ENCODE measurements at places on chromosomes 1 and 21.
A peak's percentile ranks its signal among the peaks of the same experiment; 100 is the strongest.

- DNase-seq = no peak
Observed at GRCh38 chr21:35222541-35222941, 173.4 kb upstream of the RUNX1 start.

DNA sequence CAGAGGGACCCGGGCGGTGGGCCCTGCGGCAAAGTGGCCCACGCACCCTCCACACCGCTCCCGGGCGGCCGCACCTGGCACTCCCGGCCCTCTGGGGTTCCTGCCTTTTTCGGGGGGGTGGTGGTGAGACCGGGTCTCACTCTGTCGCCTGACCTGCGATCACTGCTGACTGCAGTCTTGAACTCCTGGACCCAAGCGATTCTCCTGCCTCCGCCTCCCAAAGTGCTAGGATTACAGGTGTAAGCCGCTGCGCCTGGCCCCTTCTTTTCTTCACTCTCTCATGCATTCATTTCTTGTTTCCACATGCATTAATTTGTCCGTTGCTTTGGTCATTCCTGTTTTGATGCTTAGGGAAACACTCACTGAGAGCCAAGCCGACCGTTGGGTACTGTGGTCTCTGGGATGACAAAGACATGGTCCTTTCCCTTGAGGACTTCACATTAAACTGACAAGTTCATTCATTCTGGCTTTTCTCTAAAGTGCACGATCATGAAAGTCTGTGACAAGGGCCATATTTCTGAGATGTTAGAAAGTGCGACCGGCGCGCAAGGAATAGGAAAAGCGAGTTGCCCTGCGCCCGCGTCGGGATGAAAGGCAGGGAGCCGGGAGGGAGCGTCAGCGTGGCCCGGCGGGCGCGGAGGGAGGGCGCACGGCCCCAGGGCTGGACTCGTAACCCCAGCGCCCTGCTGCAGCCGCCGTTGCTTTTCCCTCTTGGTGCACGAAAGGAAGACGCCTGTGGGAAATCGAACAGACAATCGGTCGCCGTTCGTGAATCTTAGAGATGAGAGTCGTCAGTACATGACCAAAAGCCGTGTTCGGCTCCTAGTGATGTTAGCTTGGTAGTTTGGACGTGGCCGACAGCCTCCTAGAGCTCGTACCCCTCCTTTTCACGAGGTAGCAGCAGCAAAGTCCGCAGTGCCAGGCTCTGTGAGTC lies 1.0 kb upstream of the MCOLN2 start:
- DNase-seq = no peak

DNA sequence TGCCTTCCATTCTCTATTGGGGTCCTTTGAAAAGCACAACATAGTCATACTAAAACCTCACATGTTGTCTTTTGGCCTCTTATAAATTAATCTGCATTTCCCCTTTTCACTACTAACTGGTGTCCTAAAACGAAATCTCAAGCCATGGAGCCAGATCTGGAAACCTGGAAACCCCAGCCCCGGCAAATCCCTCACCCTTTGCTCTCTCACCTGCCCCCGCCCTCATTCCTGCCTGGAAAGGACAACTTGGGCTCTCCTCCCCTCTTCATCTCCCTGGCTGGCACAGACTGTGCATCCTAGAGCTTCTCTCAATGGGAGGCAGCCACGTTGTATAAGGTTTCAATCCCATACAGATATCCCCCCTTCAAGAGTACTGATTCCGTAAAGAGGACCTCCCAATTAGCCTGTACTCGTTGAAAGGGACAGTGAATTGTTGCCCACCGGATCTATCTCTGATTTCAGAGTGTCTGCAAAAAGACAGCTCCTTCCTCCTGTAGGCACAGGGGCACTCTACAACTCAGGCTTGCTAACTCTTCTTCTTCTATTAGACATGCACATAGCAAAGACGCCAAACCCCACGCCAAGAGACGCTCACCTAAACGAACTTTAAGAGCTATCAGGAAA lies 1.4 kb downstream of the DUSP10 start:
- DNase-seq = no peak

DNA sequence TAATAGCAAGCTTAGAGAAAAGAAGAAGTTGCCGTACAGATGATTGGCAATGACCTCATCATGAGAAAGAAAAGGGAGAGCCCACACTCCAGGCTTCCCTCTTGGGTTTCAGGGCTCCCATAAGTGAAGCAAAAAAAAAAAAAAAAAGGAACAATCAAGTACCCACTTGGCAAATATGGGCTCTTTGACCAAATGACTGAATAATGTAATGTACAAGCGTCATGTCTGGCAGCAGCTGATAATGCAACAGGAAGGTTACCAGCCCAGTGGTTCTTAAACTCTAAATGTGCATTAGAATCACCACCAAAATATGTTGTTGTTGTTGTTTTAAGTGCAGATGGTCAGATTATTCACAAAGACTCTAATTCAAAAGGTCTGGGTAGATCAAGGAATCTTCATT lies 13.5 kb downstream of the TNFSF4 start:
- DNase-seq = no peak

- no peak for DNase-seq
Observed at GRCh38 chr21:25188677-25189079, 418.6 kb downstream of the MRPL39 start.

DNA sequence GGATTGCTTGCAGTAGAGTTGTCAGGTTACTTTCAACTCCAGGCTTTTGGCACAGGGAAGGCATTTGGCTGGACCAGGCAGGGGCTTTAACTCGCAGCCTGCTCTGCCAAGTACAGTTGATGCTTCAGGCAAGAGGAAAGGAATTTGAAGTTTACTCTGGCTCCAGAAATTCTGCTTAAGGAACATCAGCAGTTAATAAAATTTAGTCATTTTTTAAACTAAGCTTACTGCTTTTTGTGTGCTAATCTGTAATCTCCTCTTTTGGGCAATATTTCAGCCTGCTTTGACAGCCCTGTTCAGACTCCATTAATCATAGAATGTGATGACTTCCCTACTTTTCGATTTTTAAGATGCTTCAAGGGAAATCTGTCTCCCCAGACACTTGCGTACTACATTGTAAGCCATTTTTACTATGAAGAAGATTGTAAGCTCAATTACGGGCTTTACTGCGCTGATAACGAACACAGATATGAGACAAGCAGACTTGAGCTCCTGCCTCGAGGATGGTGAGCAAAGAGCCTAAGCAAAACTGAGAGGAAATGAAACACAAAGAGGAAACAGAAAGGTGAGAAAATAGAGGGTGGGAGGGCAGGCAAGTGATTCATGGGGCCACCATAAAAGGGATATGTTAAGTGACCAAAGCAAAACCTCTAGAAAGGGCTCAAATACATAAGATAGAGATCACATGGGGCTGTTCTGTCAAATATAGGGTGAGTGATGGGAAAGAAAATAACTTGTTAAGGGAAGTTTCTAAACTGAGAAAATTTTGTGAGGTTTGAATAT lies 76.6 kb upstream of the VAV3 start:
- DNase-seq = no peak

DNA sequence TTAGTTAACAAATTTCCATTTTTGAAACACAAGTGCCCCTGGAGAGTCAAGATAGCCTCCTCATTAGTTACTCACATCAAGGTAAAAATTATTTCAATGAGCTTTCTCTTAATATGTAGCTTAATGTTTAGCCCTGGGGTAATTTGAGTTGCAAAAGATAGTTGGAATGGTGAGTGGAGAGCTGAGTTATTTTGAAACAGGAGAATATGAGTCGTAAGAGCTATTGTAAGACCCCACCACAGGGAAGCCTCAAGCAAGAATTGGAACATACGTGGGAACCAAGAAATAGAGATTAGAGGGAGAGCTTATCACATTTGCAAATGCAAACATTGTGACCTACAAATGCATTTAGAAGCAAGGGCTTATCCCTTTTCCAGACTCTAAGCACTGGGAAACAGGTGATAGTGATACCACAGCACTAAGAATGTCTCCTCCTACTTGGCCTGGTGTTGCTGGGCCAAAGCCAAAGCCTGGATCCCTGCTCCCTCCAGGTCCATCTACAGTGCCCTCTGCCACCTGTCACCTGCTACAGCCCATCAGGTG lies 635.1 kb downstream of the PTPRC start:
- DNase-seq = no peak

DNA sequence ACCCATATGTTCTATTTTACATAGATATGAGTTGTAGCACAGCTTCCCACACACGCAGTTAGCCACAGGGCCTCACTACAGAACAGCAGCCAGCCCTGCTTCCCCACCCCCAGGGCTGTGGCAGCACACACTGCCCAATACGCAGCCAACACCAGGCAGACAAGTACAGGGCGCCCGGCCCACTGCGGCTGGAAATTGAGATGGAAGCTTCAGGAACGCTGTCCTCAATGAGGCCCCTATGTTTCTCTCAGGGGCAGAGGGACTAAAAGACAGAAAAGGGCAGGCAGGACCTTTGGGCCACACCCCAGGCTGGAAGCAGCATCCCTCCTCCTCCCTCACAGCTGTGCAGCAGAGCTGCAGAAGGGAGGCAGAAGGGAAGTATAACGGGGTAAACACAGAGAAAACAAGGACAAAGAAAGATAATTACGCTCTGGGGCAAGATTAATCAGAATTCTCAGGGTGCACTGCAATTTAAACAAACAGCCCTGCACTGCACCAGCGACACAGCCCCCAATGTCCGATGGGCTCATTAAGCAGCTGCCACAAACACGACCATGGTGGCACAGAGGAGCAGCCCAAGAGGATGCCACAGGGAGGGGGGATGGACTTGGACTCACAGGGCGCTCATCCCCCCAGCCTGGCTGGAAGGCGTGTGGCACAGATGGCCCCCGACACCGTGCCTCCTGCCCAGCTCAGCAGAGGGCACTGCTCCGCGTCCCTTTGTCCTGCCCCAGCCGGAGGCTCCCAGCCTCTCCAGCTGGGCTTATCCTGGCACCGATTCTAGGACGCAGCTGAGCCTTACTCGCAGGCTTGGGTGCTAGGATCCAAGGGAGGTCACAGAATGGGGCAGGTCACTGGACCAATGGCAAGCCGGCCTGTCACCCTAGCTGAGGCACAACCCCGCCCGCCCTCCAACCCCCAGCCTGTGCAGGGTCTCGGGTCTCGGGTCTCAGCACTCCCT lies 14.2 kb downstream of the WDR4 start:
- DNase-seq = peak; percentile 64

DNA sequence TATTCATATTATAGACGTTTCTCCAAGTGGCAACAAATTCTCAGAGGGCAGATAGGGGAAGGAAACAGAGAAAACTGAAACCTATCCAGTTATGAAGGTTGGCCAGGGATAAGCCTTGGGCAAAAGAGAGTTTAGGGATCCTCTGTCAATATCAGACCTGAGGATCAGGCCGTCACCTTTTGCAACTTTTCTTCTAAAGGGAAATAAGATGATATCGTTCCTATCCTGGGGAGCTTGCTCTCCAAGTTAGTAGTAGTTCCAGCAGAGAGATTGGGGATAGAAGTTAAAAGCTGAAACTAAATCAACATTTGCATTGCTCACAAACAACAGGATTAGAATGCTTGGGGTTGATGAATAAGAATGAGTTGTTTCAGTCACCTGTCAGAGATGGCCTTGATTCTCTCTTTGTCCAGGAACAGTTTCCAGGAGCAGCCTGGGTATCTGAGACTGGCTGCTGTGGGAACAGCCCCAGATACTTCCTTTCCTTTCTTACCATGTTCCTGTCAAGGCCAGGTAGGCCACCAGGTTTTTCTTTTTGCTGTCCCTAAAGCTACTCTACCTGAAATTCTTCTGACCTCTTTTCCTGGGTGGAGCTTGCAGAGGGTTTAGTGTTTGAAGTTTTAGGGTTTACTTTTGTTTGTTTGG lies 2.5 kb downstream of the RIIAD1 start:
- DNase-seq = no peak

GRCh38 chr1:198167436-198167934 lies 10.7 kb downstream of the NEK7 start:
- DNase-seq = no peak

DNA sequence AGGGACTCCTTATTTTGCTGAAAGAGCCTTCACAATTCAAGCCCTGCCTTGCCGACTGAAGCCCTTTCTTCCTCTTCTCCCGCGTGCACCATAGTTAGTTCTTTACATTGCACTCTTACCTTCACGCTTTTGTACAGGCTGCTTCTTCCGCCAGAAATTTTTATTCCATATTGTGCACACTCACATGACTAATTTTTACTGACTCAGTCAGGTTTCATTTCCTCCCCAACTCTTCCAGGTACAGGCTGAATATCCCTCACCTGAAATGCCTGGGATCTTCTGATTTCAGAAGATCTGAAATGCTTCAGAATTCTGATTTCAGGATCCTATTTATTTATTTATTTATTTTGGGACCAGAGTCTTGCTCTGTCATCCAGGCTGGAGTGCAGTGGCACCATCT lies 172.8 kb downstream of the ZNF281 start:
- no peak for DNase-seq

- DNase-seq = no peak
Observed at GRCh38 chr21:19353256-19353655, 949.7 kb upstream of the TMPRSS15 start.

- DNase-seq = no peak
Observed at GRCh38 chr1:184615301-184615700, 139.4 kb downstream of the EDEM3 start.

DNA sequence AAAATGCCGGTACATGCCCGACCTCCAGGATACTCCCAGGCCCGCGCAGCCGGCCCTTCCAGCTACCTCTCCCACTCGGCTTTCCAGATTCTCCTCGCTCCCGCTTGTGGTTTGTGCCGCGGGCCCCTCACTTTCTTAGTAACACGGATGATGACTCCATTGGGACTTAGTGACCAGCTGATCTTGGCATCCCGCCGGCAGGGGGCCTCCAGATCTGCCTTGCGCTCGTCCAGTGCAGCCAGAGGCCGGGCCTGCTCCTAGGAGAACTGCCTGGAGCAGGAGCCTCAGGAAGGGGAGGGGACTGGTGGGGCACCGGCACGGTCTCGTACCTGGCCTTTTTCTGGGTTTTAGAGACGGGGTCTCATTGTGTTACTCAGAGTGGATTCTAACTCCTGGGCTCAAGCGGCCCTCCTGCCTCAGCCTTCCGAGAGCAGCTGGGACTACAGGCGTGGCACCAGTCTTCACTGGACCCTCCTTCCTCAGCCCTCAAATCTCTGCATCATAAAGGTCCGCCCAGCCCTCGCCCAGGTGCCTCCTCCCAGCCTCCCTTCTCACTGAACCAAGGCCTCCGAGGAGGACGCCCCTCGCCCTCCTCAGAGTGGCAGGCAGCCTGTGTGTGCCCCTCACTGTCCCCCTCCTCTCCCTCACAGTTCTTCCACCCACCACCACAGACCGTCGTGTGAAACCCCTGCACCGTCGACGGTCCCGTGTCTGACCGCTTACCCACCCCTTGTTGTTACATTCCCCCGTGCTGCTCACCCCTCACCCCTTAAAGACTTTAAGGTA lies 78.6 kb downstream of the SLC25A24 start:
- no peak for DNase-seq
